PC-9 (cell line): ENCODE measurements at places on chromosomes 16 and 17. TPM values are rescaled to one million over a fixed set of nuclear protein-coding genes. Genes with fewer than 3 reads are reported as not detected.

Gene CTRB2
- total RNA-seq: not detected in 2 replicates

Gene GRB7
- total RNA-seq: 49.1 and 55.9 TPM in 2 replicates

DNA sequence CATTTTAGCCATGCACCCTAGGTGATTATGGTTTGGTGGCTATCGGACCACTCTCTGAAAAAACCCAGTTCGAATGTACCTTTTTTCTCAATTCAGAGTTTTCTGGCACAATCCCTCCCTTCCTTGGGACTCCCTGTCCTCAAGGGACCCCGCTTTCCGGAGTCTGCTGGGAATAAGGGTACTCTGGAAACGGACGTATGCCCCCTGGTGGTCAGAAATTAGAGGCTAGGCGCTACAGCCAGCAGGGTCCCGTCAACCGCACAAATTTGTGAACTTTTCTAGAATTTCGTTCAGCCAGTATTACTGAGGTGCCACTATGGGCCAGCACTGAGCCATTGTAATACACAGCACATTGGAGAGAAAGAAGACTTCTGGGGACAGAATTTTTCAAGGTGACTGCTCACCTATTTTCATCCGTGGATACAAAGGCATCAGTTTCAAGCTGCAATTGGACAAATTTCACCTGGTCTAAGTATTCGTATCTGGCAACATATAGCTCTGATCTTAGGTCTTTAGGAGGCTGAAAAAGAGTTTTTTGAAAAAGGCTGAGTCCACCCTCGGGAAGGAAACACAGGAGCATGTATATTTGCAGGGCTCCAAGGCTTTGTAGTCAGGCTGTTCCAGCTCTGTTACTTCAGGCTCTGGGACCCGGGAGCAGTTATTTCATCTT lies 27.1 kb upstream of the CRYBA1 start:
- DNase-seq: peak; percentile 70
- no peak overlapping the region for H3K27ac ChIP-seq
- H3K27me3 ChIP-seq: no peaks in the 10 kb centered on the region
- H3K4me1 ChIP-seq: peaks cover 13% of the 10 kb centered on the region
- H3K4me3 ChIP-seq: no peak overlapping the region

DNA sequence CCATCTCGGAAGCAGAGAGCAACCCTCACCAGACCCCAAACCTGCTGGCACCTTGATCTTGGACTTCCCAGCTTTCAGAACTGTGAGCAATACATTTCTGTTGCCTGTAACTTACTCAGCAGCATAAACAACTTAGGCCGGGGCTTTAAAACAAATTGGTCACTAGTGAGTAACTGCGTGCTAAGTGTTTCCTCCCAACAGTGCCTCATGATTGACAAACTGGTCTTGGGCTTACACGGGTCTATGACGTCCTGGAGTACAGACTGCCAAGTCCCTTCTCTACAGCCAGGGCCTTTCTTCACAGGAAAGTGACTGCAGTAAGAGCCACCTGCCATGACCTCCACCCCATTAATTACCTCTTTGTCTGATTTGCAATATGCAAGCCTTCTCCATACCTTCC lies 136.7 kb downstream of the XYLT1 start:
- H3K27ac ChIP-seq: no peak overlapping the region
- H3K4me3 ChIP-seq: no peak overlapping the region
- no peak for DNase-seq

GRCh38 chr17:4658478-4659305 lies 17.2 kb upstream of the ALOX15 start:
- H3K27ac ChIP-seq: no peak overlapping the region
- H3K27me3 ChIP-seq: 0 out of 2 replicates have a peak, but pooled peaks cover 9% of the 10 kb centered on the region
- no peak for DNase-seq
- H3K4me1 ChIP-seq: no peaks in the 10 kb centered on the region

GRCh38 chr16:88593061-88593460 lies 22.9 kb downstream of the ZC3H18 start:
- no peaks in the 10 kb centered on the region; the same call in 1 of the 2 replicates for H3K36me3 ChIP-seq
- DNase-seq: no peak
- H3K27ac ChIP-seq: no peak overlapping the region
- no peaks in the 10 kb centered on the region for H3K27me3 ChIP-seq
- no peaks in the 10 kb centered on the region for H3K4me1 ChIP-seq
